ENCODE measurements at places on chromosomes 2 and 18.

GRCh38 chr18:48777744-48778116 lies 173.0 kb downstream of the SMAD7 start:
- DNase-seq = no peak

DNA sequence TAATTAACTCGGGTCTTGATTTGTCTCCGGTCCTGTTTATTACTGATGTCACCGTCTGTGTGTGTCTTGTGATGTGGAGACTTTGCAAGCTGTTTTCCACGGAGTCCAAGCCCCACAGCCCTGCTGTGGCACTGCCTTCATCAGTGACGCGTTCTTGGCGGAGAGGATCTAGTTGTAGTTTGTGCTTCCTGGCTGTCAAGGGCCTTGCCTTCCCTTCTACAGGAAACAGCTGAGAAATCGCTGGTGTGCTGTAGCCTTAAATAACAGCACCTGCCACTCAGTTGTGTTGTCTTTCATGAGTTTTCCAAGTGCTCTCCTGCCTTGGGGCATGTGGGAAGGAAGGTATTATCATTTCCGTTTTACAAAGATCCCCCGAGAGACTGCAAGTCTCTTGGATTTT lies 26.3 kb downstream of the CTIF start:
- no peak for DNase-seq

DNA sequence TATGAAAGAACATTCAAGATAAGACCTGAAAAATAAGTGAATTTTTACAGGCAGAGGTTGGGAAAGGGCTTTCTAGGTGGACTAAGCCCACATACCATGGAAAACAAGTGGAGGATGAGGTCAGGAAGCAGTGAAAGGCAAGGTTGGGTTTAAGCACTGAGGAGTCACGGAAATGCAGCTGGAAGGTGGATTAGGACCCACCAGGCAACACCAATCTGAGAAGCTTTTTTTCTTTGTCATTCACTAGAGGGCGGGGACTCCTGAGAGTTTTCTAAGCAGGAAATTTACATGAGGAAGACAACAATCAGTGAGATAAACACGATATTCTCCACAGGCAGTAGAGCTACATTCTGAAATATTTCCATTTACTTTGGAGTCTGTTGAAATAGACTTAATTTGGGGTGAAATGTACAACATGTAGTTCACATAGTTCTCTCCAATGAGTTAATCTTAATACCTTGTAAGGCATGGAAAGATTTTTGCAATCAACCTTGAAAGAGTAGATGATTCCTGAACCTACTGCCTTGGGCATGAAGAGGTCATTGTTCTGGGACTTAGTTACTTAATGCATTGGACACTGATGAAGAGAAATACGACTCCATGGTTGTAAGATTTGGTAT lies 40.7 kb downstream of the VIT start:
- DNase-seq = no peak

DNA sequence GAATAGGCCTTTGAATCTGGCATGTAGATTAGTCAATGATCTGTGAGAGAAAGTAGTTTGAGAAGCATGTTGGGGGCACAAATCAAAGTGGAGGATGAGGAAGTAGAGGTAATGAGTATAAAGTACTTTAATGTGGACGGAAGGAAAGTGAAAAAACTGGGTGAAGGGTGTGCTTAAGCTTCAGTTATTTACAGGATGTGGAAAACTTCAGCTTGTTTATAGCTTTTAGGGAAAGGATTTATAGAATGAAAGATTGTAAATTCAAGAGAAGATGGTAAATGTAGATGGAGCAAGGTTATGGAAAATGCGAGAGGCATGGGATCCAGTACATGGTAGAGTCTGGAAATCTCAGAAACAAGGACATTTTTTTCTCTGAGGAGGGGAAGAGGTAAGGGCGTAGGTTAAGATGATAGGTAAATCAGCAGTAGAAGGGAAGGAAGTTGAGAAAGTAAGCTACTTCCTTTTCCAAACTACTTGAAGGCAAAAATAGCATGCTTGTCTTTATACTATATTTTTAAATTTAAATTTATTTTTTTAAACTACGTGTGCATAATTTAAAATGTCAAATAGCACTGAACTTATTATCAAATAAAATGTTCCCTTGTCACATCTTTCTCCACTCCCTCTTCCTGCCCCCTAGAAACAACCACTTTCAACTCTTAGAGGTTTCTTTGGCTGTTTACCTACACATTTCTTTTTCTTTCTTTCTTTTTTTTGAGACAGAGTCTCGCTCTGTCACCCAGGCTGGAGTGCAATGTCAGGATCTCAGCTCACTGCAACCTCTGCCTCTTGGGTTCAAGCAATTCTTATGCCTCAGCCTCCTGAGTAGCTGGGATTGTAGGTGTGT lies 8.5 kb downstream of the FAM117B start:
- DNase-seq = peak; percentile 58

DNA sequence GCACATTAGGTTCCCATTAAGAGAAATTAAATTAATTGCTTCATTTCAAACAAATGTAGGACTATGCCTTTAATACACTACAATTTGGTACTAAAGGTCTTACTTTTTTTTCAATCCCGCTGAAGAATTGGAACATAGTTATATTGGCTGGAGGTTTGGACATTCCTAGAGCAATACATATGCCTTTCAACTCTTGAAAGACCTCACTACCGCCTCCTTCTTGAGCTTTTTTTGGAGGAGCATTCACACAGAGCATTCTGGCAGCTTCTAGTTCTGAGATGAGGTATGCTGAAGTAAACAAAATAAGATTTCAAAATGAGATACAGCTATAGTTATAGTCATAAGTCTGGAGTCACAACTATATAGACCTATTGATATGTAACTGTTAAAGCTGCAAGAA lies 10.9 kb downstream of the FAM98A start:
- DNase-seq = no peak

GRCh38 chr2:170142502-170142901 lies 35.4 kb upstream of the MYO3B start:
- DNase-seq = no peak

- DNase-seq = no peak
Measured at GRCh38 chr2:121400201-121400600, 115.2 kb upstream of the TFCP2L1 start.

DNA sequence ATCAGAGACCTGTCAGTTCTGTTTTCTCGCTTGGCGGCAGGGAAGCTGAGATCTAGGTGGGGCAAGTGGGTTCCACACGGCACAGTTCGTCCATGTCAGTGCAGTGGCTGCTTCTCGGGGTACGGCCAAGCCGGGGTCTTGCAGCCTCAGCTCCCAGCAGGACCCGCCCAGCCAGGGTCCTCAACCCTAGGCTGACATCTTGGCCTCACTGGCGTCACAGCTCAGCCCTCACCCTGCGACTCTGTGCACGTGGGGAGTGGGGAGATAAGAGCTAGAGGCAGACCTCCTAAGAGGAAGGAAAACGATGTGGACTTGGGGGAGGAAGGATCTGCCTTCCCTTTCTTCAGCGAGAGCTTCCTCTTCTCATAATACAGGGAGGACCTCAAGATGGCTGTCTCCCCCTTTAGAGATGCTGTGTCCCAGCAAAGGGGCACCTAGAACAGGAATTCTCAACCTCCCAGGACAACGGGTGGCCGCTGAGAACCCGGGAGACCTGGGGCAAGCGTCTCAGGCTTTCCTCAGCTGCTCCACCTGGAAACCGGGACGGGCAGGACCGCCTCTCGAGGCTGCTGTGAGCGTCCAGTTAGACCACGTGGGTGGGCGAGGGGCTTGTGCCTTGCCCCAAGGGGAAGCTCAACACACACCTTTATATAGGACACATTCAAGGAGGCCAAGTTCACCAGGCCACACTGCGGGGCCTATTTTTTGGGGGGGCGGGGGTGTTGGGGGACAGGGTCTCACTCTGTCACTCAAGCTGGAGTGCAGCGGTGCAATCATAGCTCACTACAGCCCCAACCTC lies 23.5 kb upstream of the KLF11 start:
- DNase-seq = no peak

DNA sequence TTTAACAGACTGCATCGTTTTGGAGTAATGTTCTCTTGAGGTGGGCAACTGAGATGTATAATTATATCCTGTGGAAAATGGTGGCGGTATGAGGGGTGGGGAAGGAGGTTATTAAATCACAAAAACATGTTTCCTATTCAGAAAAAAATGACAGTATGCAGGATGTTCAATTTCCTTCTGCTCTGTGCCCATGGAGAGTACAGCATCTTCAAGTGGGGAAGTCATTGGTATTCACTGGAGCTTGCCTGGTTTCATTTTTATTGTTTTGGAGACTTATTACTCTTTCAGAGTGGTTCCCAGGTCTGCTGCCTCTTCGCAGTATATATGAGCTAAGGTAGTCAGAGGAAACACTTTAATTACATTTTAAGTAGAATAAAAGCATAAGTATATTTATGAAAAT lies 318.8 kb upstream of the RAB12 start:
- DNase-seq = no peak

DNA sequence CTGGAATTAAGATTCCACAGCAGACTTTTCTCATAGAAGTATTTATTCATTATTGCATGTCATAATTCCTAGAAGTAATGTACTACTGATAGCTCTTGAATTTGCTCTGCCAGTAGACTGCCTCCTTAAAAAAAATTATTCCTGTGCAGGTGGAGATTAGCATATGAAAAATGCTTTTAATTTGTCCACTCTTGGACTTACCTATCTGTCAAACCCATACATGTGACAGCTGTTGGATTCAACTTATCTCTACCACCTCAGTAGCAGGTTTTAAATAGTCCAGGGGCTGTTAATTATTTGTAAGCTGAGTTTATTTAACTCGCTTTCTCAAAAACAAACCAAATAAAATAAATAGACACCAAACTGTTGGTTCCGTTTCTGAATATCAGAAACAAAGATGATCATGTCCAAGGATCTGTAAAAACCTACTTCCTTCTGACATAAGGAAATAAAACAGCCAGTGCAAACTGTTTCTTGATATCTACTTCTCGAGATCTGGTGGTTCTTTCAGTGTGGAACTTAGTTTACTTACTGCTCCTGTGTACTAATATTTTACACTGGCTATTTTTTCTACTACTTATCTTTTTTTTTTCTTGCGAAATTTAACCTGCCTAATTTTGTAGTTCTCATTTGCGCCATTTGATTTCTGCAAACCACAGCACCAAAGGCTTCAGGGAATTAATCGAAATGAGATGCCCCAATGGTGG lies 44.2 kb downstream of the ZEB2 start:
- no peak for DNase-seq

DNA sequence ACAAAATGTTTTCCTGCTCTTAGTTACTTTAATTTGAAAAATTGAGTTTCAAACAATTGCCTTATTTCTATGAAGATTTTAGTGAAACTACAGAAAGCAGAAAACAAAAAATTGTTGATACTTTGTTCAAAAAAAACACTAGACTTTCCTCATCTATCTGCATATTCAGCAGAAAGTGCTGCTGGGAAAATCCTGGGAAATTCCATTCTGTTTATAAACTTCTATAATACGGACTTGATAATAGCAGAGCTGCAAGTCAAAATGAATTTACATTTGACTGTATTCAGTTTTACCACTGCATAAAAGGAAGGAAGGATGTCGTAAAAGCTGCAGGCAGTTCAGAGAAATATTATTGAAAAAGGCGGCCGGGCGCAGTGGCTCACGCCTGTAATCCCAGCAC lies 24.9 kb upstream of the ERICH2 start:
- no peak for DNase-seq

GRCh38 chr2:144445196-144445595 lies 74.7 kb downstream of the ZEB2 start:
- no peak for DNase-seq

GRCh38 chr2:98702858-98703620 lies 27.9 kb downstream of the MGAT4A start:
- DNase-seq = no peak

- no peak for DNase-seq
Measured at GRCh38 chr2:88545118-88545517, 82.1 kb downstream of the EIF2AK3 start.
